ENCODE measurements at places on chromosomes 5 and 9.

DNA sequence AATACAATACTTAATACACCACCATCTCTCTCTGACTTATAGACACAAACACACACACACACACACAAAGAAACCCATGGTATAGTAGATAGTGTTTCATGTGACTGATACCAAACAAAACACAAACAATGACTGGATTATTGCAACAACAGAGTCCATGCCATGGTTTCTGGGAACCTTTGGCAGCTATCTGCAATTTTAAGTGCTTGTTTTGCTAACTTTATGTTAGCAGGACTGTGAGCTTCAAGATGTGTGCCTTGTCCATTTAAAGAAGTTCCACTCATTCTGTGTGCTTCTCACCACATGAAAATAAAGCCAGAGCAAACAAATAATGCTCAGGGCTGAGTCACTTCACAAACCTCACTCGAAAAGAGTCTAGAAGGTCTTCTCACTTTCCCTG is 15.1 kb upstream of the LURAP1L start:
- DNase-seq = peak; percentile 81

DNA sequence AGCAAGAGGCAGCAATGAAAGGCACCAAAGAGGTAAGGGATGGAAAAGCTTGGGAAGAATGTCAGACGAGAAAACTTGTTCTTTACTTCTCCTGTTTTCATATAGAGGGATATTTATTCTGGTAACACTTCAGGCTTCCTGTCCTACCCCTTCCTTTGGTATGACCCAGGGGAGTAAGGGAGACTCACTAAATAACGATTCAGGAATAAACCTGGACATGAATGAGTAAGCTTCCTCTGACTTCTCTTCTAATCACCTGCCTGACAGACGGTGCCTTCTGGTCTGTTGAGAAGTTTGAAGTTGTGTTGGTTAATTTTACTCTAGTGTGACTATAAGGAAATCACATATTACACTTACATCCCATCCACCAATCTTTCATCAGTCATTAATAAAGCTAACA is 461.2 kb downstream of the CDH12 start:
- no peak for DNase-seq

DNA sequence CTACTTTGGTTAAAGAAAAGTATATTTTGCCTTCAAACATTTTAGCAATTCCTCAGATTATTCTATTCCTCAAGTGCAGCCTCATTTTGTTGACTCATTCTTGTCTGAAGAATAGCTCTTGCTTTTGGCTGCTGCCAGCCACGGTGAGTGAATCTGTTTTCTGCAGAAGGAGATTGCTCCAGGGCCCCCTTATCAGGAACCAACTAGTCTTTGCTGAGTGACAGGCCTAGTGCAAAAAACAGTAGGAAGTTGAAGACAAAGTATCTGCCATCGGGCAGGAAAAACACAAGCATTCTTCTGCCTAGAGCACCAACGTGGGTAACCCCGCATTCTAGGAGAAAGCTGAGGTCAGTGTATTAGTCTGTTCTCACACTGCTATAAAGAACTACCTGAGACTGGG is 42.3 kb downstream of the ZNF883 start:
- no peak for DNase-seq

DNA sequence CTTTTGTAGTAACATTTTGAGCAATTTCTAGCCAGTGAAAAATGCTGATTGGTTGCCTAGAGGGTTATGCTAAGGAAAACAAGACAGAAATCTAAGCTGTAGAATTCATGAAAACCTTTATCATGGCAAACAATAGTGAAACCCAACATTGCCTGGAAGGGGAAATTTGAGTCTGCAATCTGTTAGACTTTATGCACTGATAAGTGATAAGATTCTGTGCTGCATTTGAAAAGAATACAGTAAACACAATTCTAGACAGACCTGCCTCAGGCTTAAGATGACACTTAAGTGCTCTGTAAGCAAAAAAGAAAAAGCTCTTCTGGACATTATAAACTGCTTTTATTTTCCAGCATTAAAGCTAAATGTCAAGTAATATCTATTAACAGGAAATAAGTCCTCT is 519.3 kb downstream of the ISL1 start:
- peak; percentile 5 for DNase-seq

DNA sequence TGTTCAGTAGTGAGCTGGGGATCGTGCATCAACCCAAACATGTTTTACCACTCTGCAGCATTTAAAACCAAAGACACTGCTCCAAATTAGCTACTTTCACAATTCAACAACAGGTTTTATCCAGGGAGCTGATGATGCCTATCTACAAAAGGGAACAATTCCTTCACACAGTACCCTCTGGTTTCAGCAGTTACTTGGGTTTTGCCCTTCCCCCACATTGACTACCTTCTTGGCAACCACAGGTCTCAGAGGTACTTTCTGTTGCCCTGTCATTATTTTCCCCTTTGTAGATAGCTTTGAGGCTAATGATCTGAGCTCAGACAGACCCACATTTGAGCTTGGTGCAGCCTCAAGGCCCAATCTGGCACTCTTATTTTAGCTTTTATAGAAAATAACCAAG is 96.1 kb downstream of the WDR41 start:
- no peak for DNase-seq

DNA sequence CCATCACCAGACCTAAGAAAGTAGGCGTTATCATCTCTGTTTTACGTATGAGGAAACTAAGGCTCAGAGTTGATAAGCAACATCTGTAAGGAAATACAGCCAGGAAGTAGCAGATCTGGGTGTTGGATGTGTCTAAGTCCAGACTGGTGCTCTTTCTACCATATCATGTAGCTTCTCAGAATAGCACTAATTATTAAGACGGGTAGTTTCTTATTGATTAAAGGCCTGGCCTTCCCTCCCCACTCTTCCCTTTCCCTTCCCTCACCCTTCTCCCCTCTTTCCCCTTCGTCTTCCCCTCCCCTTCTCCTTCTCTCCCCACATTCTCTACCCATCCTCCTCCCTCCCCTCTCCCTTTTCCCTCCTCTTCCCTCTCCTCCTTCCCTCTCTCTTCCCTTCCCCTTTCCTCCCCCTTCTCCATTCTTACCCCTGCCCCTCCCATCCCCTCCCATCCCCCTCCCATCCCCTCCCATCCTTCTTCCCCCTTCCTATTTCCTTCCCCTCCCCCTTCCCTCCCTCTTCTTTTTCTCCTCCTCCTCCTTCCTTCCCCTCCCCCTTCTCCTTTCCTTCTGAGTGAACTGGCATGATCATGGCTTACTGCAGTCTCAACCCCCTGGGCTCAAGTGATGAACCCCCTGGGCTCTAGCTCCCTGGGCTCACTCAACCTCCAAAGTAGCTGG is 79.4 kb downstream of the SNX24 start:
- no peak for DNase-seq

DNA sequence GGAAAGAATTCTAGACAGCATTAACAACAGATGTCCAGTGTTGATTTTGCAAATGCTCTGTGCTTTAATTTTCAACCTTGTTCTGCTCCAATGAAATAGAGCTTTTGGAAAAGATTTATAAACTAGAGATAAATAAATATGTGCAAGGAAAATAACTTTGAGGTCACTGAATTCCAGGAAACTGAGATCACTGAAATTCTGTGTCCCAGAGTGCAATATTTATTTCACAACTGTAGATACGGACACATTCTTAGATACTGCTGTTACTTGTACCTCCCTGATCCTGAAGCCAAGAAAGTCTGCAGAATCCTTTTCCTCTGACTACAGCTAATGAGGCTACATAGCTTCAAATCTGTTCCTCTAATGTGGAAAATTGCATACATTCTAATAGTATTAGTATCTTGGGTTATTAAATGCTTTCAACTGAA is 222.9 kb downstream of the DOCK8 start:
- DNase-seq = no peak

- DNase-seq = no peak
Observed at GRCh38 chr5:78151594-78152271, 142.8 kb downstream of the AP3B1 start.

DNA sequence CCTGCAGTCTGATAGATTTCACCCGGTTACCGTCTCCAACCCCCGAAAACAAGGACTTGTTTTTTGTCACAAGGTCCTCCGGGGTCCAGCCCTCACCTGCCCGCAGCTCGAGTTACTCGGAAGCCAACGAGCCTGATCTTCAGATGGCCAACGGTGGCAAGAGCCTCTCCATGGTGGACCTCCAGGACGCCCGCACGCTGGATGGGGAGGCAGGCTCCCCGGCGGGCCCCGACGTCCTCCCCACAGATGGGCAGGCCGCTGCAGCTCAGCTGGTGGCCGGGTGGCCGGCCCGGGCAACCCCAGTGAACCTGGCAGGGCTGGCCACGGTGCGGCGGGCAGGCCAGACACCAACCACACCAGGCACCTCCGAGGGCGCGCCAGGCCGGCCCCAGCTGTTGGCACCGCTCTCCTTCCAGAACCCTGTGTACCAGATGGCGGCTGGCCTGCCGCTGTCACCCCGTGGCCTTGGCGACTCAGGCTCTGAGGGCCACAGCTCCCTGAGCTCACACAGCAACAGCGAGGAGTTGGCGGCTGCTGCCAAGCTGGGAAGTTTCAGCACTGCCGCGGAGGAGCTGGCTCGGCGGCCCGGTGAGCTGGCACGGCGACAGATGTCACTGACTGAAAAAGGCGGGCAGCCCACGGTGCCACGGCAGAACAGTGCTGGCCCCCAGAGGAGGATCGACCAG is 121.3 kb downstream of the DAB2IP start:
- DNase-seq = no peak

- no peak for DNase-seq
Observed at GRCh38 chr9:73152953-73153352, 1.3 kb downstream of the ANXA1 start.

DNA sequence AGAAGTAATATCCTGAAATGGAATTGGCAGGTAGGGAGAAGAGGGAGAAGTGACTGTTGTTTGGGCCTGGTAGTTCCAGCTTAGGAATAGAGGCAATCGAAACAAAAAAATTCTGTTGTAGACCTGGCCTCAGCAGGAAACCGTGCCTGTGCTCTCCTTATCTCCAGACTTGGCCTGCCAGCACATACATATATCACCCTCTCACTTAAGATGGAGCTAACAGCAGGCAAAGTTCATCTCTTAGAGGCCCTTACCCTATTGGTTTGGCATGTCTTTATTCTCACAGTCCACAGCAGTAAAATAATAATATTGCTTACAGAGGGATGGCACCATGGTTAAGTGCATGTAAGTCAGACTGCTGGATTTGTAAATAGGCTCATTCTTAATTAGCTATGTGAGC is 19.6 kb upstream of the TNC start:
- no peak for DNase-seq

- no peak for DNase-seq
Observed at GRCh38 chr9:132447346-132447745, 37.3 kb downstream of the CFAP77 start.

- no peak for DNase-seq
Observed at GRCh38 chr5:10254686-10255085, 4.6 kb downstream of the CCT5 start.

- DNase-seq = no peak
Observed at GRCh38 chr5:38707352-38708210, 138.2 kb upstream of the OSMR start.

DNA sequence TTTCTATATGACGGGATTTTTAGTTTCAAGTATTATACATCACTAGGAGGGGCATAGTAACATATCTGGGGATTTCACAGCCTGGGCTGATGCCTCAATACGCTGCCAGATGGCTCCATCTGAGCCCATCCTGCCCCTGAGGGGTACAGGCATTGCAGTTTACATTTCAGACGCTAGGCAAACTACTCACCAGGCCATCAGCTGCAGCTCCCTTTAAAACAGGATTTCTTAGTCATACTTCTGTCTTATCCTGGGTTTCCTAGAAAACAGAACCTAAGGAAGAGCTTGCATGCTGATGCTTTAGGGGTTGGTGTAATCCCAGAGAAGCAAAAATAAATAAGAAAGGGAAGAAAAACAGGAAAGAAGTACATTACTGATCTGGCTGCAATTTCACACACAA is 372.8 kb upstream of the PIK3R1 start:
- DNase-seq = no peak

GRCh38 chr9:3215658-3216057 is 310.1 kb downstream of the RFX3 start:
- DNase-seq = no peak

DNA sequence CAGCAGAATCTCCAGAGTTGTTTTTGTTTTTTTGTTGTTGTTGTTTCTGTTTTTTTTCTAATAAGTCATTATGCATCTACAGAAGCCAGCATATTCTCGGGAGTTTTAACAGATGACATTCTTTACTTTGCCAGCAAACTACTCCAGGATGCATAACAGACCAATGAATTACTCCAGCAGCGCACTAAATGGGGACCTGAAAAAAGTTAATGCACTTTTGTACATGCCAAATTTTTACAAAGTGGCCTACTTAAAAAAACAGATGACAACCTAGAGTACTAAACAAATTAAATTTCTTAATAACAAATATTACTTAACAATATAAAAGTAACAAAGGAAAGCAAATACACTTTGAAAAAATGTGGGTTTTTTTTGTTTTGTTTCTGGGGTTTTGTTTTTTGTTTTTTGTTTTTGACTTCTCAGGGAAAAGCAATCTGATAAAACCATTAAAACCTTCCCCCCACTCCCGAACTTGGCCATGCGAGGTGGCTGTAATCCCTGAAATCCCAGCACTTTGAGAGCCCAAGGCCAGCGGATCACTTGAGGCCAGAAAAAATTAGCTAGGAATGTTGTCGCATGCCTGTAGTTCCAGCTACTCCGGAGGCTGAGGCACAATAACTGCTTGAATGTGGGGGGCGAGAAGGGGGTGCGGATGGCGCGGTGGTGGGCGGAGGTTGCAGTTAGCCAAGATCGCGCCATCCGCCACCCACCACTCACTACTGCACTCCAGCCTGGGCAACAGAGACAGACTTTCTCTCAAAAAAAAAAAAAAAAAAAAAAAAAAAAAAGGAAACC is 352.4 kb downstream of the CETN3 start:
- no peak for DNase-seq

- DNase-seq = no peak
Observed at GRCh38 chr9:35656348-35656747, 1.5 kb downstream of the RMRP start.

DNA sequence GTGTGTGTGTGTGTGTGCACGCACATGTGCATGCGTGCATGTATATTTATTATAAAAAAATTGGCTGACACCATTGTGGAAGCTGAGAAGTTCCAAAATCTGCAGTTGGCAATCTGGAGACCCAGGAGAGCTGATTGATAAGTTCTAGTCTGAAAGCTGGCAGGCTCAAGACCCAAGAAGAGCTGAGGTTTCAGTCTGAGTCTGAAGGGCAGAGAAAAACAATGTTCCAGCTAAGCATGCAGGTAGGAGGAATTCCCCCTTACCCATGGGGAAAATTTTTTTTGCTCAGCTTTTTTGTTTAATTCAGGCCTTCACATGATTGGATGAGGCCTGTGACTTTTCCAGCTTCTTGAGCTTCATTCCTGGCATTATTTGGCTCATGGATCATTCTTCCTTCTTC is 31.2 kb upstream of the ACTBL2 start:
- no peak for DNase-seq

Measured in NCI-H345 (cell line).